Activated T-cell treated with anti-CD3 and anti-CD28 coated beads for 48 hours (primary cell): ENCODE measurements at places on chromosomes 5 and 9.

DNA sequence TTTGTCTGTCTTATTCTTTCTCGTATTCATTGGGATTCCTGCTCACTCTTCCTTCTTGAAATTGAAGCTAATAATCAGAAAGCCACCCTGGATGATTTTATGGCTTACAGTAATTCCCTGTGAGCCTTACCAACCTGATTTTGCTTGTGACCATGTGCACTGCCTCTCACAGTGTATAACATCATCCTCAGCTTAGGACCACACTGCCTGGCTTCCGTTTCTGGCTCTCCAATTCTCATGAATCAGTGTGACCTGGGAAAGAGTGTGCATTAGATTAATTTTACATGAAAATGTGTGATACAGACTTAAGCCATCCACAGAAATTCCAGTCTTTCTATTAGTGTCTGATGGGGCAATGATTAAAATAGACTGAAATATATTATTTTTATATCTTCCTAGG is 126.8 kb upstream of the DMRT1 start:
- no peak for DNase-seq

- DNase-seq: no peak
These were observed 39.7 kb upstream of the SHC3 start for GRCh38 chr9:89218040-89218928.

DNA sequence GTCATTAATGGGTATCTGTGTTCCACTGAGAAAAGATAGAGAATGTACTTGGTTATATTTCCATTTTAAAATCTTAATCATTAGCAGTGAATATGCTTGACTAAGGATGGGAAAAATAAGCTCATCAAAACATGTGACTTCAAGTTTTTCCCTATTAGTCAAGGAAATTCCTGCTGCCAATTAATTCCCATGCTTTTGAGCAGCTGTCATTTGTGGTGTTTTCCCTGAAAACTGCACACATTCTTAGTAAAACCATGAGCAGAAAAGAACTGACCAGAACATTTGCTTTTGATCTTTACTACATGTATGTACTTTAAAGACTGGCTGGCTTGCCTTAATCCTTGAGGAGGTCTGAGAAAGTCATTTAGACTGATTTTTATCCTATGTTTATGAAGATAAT is 75.2 kb downstream of the AOPEP start:
- no peak for DNase-seq

GRCh38 chr5:175059687-175060211 is 335.4 kb downstream of the MSX2 start:
- peak; percentile 8 for DNase-seq

DNA sequence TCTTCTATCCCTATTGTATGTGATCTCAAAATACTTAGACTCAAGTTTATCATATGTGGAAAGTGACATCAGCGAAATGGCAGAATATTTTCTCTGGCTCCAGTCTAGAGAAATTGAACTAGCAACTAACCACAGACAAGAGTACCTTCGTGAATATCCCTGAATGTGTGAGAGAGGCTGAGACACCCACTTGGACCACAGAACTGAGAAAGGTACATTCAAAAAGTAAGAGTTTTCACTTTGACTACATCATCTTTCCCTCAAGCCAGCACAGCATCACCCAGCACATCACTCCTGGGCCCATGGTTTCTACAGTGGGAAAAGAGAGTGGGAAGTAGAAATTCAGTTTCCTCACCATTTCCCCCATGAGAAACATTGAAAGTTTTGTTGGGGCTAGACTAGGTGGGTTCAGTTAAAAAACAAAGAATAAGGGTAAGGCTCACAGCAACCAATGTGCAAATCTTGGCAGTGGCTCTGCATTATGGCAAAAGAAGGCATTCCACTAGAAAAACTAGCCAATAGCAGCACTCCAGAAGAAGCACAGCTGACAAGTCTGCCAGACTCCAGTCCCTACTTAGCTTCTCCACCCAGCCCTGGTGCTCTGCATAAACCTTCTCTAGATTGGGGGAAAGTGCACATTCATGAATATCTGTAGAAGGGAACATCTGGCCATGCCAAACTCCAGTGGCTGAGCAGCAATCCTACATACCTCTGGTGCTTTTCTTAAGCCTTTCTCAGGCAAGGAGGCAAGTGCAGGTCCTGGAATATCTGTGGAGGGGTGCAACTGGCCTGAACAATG is 225.6 kb upstream of the VLDLR start:
- DNase-seq: no peak

GRCh38 chr5:143494162-143494561 is 90.7 kb upstream of the NR3C1 start:
- DNase-seq: no peak

- peak; percentile 86 for DNase-seq
These were observed 2.8 kb upstream of the CCIN start for GRCh38 chr9:36166168-36166927.

GRCh38 chr5:151572657-151573368 is 18.3 kb downstream of the FAT2 start:
- no peak for DNase-seq

- DNase-seq: no peak
These were observed 187.7 kb downstream of the TLE4 start for GRCh38 chr9:79759460-79759859.

- no peak for DNase-seq
These were observed 27.1 kb upstream of the GAS1 start for GRCh38 chr9:86974421-86974820.

- no peak for DNase-seq
These were observed 175.8 kb upstream of the GAS1 start for GRCh38 chr9:87122947-87123685.

DNA sequence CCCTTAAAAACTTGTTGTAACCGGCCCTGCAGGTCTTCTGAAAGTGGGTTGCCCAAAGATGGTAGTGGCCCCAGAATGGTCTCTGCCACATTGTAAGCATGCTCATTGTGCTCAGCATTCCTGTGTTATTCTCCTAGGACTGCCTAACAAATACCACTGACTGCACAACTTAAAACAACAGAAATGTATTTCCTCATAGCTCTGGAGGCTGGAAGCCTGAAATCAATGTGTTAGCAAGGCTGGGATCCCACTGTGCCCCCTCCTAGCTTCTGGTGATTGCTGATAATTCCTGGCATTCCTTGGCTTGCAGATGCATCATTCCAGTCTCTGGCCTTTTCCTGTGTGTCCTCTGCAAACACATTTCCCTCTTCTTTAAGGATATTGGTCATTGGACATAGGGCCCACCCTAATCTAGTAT is 3.4 kb upstream of the GCNT4 start:
- no peak for DNase-seq

- no peak for DNase-seq
These were observed 66.7 kb upstream of the XPA start for GRCh38 chr9:97763874-97764273.

DNA sequence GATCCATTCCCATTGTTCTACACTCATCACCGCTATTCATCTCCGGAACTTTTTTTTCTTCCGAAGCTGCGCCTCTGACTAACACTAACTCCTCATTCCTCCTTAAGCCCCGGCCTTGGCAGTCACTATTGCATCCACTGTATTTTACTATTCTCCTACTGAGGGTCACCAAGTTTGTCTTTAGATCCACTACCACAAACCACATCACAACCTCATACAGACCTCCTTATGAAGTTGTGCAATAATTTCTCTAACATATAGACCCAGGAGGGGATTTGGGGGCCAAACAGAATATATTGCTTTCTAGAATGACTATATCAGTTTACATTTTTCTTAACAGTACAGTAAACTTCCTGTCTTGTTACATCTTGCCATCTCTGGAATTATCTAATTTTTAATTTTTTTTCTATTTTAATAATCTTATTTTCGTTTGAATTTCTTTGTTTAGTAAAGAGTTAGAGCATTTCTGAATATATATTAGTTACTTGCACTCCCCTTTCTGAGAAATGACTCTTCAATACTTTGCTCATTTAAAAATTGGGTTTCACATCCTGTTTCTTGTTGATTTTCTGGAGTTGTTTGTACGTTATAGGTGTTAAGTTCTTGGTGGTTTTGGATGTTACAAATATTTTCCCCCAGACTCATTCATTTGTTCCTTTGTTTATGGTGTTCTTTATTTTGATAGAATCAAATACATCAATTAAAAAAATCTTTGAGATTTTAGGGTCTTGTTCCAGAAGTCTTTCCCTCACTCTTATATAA is 37.1 kb downstream of the DMRT2 start:
- no peak for DNase-seq

GRCh38 chr5:123285122-123286023 is 137.8 kb downstream of the CEP120 start:
- no peak for DNase-seq

- DNase-seq: no peak
These were observed 175.8 kb downstream of the DCP2 start for GRCh38 chr5:113152380-113152740.

DNA sequence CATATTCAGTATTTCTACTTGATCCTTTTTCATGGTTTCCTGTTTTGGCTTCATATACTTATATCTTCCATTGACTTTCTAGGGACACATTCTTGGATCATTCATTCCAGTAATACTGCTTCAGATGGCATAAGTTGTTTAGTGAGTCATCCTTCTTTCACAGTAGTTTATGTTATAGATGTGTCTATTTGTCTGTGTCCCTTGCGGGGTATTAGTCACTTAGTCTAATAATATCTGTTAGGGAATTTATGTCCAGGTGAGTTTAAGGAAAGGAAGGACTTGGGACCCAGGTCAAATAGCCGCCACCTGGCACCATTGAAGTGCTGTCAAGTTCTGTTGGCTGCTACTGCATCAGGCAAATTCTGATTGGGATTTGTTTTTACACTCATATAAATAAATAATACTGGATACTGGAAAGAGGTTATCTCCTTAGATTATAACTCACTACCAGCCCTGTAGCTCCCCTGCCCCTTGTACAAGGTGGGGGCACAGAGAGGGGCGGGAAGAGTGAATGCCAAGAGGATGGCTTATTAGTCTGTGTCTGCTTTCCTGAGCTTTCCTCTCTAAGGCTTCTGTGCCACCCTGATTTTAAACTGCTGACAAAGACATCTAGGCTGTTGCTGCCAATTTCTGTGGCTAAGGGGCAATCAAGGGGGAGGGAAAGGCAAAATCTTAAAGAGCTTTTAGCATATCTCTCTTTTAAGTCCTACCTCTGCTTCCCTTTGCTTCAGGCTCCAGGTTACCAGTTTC is 64.9 kb downstream of the CDC42SE2 start:
- no peak for DNase-seq

DNA sequence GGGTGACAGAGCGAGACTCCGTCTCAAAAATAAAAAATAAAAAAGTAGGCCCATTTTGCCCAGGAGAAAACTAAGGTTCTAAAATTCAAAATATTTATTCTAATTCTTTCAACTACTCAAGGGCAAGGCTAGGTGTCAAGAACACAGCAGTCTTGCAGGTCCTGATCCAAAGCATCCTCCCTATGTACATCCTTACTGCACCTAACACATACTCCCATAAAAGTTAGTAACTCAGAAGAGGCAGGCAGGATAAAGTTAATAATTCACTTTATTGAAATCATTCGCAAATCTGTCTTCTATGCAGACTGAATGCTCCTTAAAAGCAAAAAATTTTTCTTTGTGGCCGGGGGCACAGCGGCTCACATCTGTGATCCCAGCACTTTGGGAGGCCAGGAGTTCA is 11.1 kb downstream of the GOLPH3 start:
- DNase-seq: no peak

DNA sequence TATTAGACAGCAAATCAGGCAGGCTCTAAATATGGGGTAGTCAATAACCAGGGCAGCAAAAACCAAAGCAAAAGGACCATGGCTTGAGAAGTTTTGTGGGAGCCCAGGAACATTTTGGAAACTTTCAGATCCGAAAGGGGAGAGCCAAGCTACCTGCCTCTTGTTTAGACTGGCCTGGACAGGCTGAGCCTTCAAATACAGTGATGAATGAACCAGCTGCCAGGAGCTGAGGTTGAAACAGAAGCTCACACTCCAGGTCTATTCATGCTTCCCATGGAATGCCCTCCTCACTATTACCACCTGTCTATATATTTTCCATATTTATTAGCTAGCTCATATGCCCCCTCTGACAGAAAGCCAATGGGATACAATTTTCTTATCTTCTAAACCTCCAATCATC is 150.8 kb upstream of the SLC44A1 start:
- DNase-seq: no peak

GRCh38 chr5:168301593-168302390 is 10.3 kb downstream of the WWC1 start:
- no peak for DNase-seq

DNA sequence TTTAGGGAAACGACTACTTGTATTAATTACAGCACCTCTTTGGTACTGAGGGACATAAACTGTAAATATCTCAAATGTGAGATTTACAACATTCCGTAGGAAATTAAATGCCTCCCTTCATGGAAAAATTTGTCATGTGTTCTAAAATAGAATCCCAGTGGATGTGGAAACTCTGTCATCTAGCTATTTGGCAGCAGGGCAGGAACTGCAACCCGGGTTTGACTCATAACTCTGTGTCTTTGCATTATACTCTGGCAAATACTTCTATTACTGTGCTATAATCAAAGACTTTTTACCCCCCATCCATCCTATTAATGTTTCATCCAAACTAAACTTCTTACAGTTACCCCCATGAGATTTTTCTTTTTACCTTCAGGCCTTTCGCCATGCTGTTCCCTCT is 6.6 kb downstream of the PLPPR1 start:
- DNase-seq: no peak

DNA sequence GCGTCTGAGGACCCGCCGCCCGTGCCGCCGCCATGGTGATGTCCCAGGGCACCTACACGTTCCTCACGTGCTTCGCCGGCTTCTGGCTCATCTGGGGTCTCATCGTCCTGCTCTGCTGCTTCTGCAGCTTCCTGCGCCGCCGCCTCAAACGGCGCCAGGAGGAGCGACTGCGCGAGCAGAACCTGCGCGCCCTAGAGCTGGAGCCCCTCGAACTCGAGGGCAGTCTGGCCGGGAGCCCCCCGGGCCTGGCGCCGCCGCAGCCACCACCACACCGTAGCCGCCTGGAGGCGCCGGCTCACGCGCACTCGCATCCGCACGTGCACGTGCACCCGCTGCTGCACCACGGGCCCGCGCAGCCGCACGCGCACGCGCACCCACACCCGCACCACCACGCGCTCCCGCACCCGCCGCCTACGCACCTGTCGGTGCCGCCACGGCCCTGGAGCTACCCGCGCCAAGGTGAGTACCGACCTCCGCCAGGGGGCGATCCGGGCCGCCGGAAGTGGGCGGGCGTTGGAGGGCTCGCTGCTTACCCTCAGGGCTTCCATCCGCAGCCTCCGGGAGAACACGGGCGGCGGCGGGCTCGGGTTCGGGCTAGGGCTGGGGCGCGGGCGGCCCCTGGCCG is 8.5 kb downstream of the PRR7 start:
- DNase-seq: peak; percentile 93

DNA sequence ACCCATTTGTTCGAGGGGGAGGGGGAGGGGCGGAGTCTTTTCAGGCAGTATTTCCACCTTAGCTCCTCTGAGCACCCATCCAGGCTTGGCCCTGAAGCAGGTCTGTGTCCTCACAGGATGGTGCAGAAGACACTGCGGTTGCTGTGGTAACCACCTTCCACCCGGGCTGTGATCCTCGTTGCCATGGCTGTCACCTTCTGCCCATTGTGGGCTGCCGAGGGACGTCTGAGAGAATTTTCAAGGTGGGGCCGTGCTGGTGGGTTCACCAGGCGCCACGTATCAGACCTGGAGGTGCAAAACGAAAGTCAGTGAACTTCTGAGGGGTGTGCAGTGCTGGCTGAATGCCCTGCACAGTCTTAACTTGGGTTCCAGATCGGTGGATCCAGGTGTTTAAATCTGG is 26.7 kb downstream of the POLR1E start:
- DNase-seq: no peak

- DNase-seq: no peak
These were observed 119.3 kb downstream of the NR2F1-AS1 start for GRCh38 chr5:93461756-93462155.
